ENCODE measurements at places on chromosomes 11 and 22.

DNA sequence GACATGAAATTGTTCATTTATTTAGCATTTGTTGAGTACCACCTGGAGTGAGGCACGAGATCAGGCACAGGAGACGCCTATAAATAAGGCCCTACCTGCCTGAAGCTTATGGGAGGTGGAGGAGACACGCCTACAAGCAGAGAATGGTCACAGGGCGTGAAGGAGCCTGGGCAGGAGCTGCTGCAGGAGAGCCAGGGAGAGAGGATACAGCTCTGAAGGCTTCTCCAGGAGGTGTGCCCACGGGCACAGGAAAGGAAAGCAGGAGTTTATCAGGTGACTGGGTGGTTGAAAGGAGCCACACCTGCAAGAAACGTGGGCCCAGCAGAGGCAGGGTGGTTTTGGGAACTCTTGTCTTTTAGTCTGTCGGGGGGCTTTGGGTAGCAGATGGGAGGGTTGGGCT lies 70.3 kb downstream of the BMAL1 start:
- no peak for DNase-seq

GRCh38 chr11:94828088-94828487 lies 59.9 kb downstream of the AMOTL1 start:
- DNase-seq = no peak

DNA sequence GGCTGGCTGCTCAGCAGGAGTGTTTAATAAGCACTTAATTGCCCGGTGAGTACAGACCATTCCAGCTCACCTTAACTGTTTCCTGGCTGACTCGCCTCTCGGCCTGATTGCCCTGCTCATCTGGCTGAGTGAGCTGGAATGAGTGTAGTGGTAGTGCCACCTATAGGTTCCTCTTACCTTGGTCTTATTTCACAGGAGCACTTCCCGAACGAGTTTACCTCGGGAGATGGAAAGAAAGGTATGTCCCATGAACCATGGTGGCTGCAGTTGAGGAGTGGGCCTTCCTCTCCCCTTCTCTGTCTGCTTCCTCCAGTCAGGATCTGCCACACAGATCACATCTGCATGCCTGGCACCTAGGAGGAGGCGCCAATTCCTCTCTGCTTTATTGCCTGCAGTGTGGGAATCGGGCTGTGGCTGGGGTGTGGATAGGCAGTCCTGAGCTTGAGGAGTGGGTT lies 26.7 kb downstream of the UPB1 start:
- DNase-seq = peak; percentile 21

GRCh38 chr11:130873761-130874160 lies 42.5 kb downstream of the SNX19 start:
- no peak for DNase-seq

DNA sequence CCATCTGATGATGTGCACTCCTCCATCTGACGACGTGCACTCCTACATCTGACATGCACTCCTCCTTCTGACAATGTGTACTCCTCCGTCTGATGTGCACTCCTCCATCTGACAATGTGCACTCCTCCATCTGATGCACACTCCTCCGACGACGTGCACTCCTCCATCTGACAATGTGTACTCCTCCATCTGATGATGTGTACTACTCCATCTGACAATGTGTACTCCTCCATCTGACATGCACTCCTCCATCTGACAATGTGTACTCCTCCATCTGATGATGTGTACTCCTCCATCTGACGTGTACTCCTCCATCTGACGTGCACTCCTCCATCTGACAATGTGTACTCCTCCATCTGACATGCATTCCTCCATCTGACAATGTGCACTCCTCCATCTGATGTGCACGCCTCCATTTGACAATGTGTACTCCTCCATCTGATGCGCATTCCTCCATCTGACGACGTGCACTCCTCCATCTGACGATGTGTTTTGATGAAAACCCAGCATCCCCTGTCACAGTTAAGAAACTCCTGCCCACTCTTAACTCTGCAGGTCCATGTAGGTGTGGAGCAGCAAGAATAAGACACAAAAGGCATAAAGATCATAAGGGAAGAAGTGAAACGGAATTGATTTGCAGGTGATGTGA lies 9.7 kb upstream of the IL17REL start:
- DNase-seq = no peak

- no peak for DNase-seq
These were observed 5.9 kb upstream of the IFITM3 start for GRCh38 chr11:326592-326841.

DNA sequence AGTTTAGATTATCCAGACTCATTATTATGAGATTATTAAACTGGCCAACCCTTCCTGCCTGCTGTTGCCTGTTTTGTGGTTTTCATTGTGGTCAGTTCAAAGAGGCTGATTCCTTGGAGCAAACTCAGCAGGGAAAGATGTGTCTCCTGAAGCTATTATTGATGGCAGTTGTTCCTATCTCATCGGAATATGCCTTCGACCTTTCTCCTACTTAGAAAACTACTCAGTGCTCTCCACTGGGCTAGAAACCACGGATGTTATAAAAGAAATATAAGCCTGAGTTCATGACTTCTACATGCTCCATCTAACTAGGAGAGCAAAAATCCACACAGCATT lies 80.2 kb upstream of the NAV2 start:
- no peak for DNase-seq

- no peak for DNase-seq
These were observed 32.7 kb upstream of the DDX10 start for GRCh38 chr11:108632041-108632704.

DNA sequence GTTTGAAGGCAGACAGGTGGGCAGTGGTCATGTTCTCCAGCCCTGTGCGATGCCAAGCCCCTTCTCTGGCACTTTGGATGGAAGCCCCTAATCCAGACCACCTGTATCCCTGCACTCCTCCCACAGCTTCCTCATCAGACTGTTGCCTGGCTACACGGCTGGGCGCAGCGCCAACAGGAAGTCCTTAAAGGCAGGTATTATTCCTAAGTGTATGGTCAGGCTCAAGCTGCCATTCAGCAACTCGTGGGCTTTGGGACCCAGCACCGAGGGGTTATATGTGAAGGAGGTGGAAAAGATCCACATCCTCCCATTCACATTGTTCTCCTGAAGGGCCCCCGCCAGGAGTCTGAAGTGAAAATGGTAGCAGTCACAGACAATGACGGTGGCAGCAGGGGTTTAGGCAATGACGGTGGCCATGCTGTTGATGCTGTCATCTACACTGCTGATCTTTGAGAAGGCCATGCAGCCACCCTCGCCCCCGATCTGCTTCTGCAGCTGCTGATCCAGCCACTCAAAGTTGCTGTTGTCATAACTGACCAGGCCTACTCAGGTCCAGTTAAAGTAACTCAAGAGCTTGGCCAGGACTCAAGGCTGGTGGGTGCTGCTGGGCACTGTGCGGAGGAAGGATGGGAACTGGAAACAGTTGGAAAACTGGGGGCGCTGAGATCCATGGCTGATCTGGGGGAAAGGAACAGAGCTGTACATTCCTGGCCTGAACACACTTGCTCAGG lies 27.7 kb downstream of the OR6Q1 start:
- DNase-seq = no peak

DNA sequence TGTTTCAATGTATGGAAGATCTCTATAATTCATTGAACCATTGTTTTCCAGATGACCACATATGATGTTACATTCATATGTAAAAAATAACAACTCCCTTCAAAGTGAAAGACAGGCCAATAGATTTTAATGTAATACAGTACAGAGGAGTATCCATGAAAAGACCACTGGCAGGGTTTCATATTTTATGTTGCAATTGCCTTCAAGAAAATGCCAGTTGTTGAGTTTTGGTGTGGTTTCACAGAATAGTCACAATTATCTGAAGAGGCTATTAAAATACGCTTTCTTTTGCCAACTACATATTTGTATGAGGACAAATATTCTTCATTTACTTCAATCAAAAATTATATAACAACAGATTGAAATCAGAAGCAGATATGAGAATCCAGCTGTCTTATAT lies 14.3 kb downstream of the AMOTL1 start:
- DNase-seq = no peak

DNA sequence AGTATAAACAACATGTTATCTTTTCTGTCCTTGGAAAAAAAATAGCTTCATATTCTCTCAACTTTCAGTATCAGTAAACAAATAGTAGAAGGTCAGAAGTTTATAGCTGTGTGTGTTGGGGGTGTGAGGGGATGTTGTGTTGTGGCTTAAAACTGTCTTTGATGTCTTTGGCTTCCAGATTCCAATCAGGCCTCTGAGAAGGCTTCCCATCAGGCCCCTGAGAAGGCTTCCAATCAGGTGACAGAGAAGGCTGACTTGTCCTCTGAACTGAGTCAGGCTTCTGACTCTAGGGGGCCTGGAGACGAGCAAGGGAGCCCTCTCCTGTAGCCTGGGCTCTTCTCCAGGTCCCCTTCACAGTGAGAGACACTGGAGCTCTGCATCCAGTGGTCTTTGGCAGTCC lies 9.3 kb downstream of the MTFP1 start:
- no peak for DNase-seq

GRCh38 chr11:4546878-4547277 lies 1.9 kb downstream of the OR52M1 start:
- DNase-seq = no peak

- no peak for DNase-seq
These were observed 1336.8 kb downstream of the TBC1D22A start for GRCh38 chr22:48099251-48099650.

- no peak for DNase-seq
These were observed 30.1 kb upstream of the ALDH3B2 start for GRCh38 chr11:67704524-67704923.

GRCh38 chr11:8440649-8441048 lies 153.4 kb downstream of the STK33 start:
- no peak for DNase-seq

DNA sequence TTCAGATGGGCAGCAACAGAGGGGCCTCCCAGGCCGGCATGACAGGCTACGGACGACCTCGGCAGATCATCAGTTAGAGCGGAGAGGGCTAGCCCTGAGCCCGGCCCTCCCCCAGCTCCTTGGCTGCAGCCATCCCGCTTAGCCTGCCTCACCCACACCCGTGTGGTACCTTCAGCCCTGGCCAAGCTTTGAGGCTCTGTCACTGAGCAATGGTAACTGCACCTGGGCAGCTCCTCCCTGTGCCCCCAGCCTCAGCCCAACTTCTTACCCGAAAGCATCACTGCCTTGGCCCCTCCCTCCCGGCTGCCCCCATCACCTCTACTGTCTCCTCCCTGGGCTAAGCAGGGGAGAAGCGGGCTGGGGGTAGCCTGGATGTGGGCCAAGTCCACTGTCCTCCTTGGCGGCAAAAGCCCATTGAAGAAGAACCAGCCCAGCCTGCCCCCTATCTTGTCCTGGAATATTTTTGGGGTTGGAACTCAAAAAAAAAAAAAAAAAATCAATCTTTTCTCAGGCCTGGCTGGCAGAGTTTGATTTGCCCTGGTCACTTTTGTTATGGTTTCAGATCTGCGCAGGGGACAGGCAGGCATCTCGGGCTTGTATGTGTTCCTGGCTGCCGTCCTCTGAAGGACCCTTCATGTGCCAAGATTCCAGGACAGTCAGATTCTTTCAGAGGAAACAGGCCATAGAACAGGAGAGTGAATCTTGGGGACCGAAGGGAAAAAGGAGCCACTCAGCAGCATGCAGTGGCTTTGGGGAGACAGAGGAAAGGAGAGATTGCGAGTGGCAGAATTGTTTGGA lies 5.3 kb downstream of the TAGLN start:
- DNase-seq = no peak

- DNase-seq = no peak
These were observed 808 bp upstream of the MSANTD2 start for GRCh38 chr11:124801014-124801413.

DNA sequence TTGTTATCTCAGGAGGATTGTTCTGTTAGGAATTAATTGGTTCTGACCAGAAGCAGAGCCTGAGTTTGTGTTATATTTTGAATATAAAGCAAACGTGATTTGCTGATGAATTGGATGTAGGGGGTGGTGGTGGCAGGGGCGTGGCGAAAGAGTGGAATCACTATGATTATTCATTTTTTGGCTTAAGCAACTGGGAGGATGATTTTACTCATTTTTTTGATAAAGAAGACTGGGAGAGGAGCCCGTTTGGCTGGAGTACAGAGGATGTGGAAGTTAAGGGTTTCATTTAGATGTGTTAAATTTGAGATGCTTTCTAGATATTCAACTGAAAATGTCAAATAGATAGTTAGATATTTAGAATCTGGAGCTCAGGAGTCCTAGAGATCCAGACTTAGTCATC lies 83.4 kb upstream of the MYO18B start:
- no peak for DNase-seq

DNA sequence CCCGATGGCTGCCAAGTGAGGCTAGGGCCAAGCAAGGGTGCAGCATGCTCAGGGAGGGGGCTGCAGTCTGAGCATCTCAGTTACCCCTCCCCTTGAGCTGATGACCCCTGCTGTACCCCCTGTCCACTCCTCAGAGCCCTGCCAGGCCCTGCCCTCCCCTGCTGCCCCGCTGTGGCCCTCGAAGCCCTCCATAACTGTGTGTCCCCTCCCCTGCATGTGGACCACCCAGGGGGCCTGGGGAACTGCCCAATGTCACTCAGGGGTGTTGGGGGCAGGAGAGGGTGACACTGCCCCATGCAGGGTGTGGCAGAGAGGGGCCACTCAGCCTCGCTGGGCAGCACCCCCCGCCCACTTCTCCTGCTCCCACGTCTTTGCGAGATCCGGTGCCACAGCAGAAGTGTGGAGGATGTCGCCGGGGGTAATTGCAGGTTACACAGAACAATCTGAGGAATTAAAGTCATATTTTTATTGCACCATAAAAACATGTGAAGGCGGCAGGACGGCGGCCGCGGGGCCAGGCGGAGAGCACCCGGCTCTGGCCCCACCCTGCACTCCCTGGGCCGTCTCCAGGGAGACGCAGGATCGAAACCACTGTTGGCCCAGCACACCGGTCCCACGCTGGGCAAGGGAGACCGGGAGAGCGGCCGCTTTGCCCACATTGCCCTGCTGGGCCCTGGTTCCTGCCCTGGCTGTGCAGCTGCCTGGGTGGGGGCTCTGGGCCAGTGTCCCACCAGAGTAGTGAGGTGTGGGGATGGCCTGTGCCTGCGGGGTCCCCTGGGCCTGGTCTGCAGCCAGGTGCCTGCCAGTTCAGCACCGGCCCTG lies 18.7 kb upstream of the GNB1L start:
- no peak for DNase-seq

- DNase-seq = no peak
These were observed 27.1 kb downstream of the CYTH4 start for GRCh38 chr22:37309211-37310074.

- DNase-seq = no peak
These were observed 60.9 kb downstream of the LRP5 start for GRCh38 chr11:68373189-68373814.

- peak; percentile 11 for DNase-seq
These were observed 859.3 kb downstream of the BRD1 start for GRCh38 chr22:48968201-48968959.

GRCh38 chr22:39851606-39852315 lies 41.8 kb downstream of the ENTHD1 start:
- DNase-seq = no peak

- DNase-seq = no peak
These were observed 191.3 kb downstream of the KIF18A start for GRCh38 chr11:27916541-27917100.

DNA sequence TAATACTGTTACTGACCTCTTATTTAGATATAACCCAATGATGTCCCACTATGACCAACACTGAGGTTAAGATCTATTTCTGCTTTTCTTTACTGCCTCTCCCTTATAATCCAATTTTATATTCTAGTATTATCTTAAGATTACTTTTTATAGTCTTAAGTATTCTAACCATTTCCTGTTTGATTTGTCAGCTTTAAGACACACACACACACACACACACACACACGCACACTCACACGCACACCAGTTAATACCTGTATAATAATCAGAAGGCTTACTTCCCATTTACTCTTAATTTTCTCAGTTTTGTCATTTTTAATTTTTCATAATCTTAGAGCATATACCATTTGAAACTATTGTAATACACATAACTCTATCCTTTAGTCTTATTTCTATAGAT lies 226.0 kb upstream of the C11orf87 start:
- no peak for DNase-seq

GRCh38 chr22:32589007-32589406 lies 114.4 kb downstream of the FBXO7 start:
- DNase-seq = no peak

All from activated CD4-positive, alpha-beta T cell treated with anti-CD3 and anti-CD28 coated beads for 24 hours (primary cell).